Activated CD4-positive, alpha-beta T cell treated with anti-CD3 and anti-CD28 coated beads for 1 hour (primary cell): ENCODE measurements at places on chromosomes 3 and 15.

DNA sequence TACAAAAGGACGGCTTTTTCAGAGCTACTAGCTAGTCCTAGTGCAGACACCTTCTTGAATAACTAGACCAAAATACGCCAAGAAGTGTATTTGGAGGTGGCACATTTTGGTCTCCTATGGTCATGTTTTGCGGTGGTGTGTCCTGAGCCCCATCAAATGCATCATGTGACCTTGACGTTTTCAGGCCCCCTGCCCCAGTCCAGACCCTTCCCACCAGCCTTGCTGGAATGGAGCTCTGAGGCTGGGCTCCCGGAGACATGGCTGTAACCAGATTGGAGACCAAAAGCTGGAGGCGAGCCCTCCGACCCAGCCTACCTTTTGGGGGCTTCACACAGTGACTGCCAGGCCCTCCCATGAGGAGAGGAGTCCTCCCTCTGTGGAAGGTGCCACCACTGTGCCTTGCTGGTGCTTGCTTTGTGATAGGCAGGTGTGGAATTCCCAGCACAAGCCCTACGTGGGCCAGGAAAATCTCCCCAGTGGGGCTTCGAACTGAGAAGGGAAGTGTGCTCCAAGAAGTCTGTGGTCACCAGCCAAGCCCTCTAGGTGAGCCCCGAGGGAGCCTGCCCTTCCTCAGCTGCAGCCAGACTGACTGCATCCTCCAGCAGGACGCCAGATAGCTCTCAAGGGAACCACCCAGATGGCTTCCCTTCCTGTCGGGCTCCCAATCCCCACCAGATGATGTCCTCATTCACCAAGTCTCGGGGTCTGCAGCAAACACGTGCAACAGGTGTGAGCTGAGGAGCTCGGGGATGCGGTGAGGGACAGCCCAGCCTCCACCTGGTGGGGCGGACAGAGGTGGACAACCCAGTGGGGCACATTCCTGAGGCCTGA, 126.2 kb downstream of the ASB7 start:
- no peak for DNase-seq

DNA sequence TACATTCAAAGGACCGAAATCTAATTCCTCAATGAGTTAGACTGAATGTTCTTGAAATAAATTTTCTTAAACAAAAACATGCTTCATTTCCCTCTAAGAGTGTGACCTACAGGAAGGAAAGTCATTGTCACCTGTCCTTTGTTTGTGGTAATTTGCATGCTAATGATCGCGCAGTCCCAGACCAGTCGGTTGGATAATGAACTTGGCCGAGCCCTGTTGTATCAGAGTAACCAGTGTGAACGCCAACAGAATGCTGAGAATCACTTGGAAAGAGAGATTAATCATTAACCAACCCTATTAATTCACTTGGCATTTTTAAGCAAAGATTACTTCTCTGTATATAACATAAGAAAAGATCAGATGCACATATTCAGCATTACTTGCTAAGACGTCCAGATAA, 8.1 kb upstream of the ARNT2 start:
- DNase-seq: no peak

- no peak for DNase-seq
Measured at GRCh38 chr3:134644731-134645514, 5.9 kb downstream of the KY start.

- DNase-seq: no peak
Measured at GRCh38 chr3:19901918-19902317, 32.1 kb downstream of the EFHB start.

GRCh38 chr15:29128671-29129070, 141.0 kb downstream of the NSMCE3 start:
- DNase-seq: no peak

DNA sequence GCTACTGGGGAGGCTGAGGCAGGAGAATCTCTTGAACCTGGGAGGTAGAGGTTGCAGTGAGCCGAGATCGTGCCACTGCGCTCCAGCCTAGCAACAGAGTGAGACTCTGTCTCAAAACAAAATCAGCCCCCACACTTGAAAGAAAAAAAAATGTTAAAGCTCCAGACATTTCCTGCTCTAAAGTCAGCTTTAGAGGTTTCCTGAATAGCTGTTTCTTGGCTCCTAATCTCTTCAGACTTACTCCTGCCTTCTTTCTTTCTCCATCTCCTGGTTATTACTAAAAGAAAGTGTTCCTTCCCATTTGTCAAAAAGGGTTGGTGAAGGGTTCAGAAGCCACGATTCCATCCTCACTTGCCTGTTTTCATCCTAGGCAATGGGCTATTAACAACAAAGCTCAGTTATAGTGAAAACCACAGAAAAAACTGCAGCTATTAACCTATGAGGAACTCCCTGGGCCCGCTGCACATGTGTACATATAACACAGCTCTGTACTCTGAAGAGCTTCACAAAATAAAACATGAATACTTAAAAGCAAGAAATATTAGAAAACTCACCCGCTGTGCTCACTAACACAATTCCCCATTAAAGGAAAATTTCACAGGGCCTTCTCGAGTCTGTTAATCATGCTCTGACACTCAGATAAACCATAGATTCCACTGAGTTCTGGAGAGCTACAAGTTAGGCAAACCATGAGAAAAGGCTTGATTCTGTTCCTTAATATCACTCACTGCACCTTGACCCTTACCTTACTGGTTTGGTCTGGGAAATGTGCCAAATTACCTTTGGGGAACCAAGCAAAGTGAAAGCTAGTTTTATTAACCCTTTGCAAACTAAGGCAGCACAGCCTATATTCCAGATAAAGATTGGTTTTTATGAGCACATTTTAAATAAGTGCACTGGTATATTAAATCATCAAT, 89.9 kb upstream of the TSPAN3 start:
- no peak for DNase-seq

GRCh38 chr3:124133366-124133940, 141.5 kb upstream of the ROPN1 start:
- no peak for DNase-seq

DNA sequence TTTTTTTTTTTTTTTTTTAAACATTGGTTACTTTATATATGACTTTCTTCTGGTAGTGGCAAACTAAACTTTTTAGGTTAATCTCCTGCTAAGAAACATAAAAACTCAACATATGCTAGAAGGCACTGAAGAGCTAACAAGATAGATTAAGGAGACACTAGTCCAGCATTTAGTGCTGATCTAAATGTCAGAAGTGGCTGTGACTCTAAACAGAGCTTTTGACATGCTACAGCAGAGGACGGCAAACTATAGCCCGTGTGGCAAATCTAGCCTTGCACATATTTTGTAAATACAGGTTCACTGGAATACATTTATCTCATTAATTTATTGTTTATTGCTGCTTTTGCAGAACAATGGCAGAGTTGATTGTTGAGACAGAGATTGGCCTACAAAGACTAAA, 20.6 kb downstream of the NR2E3 start:
- DNase-seq: no peak
